Cerebellum (tissue), 4 donors: ENCODE measurements at places on chromosomes 7 and 10. TPM values are rescaled to one million over a fixed set of nuclear protein-coding genes. Genes with fewer than 3 reads are reported as not detected.

Gene SMO
- total RNA-seq, result 20.0 TPM

Gene ADCYAP1R1
- total RNA-seq, result 56.7 TPM

Gene ORC5
- total RNA-seq, result 40.6 TPM

Gene PLEKHA8
- 32.5 TPM for total RNA-seq

Gene NPTX2
- total RNA-seq, result 41.8 TPM

Gene HMX3
- total RNA-seq, result not detected

Gene PKD1L1
- 0.64 TPM for total RNA-seq

- DNase-seq, result no peak
Observed at GRCh38 chr10:44567471-44567870, 182.6 kb upstream of the CXCL12 start.

DNA sequence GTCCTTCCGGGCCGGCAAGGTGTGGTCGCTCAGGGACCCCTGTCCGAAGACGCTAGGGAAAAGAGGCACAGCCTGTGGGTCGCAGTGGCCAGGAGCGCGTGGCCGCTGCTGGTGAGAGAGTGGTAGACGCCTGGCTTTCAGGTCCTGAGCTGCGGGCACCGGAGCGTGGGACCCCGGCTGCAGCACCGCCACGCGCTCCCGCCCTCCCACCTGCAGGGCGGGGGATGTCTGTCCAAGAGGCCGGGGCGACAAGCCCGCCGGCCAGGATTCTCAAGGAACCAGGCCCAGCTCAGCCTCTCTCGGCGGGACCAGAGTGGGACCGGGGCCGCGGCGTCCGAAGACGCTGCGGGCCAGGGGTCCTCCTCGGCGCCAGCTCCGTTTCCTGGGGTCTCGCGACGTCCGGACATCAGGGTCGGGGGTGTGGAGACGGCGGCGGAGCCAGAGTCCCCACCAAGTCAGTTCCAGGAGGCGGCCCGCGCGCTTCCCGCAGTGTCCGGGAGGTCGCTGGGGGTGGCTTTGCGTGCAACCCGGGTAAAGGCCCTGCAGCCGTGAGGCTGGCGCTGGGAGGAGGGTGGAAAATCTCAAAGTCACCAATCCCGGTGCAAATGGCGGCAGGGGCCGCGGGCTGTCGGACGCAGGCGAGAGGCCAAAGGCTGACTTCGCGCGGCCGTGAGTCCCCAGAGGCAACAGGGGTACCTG, 5.5 kb downstream of the ZNF503 start:
- DNase-seq, result no peak

DNA sequence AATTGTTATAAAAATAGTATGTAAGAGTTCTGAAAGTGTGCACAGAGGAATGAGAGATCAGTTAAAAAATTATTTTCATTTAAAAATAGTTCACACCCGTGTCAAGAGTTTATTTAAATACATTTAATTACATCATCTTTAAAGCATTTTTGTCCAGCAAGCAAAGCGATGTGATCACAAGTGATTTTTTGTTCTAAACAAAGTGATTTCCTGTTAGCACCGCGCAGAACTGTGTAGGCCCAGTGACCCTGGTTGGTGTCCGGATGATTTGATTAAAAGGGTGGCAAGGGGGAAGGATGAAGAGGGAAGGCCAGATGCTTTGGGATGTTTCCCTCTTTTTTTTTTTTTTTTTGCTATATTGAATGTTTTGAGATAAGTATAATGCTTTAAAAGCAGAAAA, 227.8 kb upstream of the PITRM1 start:
- no peak for DNase-seq

GRCh38 chr10:58264780-58265179, 2.9 kb downstream of the IPMK start:
- DNase-seq, result no peak

- no peak for DNase-seq
Observed at GRCh38 chr7:84497873-84498272, 303.3 kb upstream of the SEMA3A start.

DNA sequence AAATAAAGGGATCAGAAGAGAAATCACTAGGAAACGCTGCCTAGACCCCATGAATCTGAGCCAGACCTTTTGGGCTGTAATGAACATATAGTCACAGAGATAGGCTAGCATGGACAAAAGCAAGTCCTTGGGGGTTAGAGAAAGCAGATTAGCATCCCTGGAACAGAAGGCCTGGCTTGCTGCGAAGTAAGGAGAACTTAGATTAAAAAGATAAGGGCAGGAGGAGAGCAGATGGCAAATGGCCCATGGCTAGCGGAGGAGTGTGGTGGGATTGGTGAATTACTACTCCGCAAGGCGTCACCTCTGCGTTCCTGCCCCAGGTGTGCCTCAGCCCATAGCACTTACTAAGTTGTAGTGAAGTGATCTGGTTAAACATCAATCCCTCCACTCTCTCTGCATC, 92.3 kb upstream of the ZNF438 start:
- no peak for DNase-seq

GRCh38 chr7:137834552-137834951, 12.2 kb downstream of the DGKI start:
- no peak for DNase-seq

- DNase-seq, result no peak
Observed at GRCh38 chr7:27239387-27240014, 3.1 kb upstream of the EVX1 start.

DNA sequence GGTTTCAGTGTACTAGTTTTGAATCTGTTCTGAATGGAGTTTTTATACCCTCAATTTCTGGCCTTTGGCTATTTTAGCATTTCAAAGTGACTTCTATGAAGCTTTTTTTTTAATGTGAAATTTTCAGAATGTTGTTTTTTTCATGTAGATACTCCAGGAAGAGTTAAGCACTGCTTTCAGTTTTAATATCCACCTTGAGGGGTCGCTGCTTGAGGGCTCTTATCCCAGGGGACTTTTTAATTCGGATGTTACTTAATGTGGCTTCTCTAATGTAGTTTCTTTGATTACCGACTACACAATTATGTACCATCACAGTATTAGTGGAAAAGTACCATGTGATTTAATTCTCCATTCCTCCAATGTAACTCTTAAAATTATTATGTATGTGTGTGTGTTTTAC, 5.2 kb downstream of the IFIT5 start:
- DNase-seq, result no peak

GRCh38 chr10:30172091-30172490, 112.7 kb upstream of the JCAD start:
- DNase-seq, result no peak

DNA sequence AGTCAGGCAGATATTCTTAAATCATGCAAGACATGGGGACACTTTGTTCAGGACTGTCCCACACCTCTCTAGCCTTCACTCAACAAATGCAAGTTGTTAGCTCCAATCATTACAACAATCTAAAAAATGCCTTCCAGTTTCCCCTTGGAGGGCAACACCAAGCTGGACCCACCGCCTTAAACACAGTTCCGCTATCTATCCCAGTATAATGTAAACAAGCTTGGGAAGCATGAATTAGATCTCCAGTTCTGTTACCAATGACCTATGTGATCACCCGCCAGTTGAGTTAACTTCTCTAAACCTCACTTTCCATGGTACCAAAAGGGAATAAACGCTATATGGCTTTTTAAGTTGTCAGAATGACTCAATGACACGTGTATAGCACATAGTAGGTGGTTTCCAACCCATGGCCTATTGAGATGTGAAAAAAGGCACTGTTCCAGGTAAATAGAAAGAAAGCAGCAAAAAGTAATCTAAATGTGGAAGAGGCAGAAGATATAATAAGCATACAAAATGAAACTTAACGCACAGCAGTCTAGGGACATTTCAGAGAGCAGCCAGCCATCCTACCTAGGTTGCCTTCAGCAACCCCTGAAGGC, 2.4 kb upstream of the REEP3 start:
- no peak for DNase-seq

DNA sequence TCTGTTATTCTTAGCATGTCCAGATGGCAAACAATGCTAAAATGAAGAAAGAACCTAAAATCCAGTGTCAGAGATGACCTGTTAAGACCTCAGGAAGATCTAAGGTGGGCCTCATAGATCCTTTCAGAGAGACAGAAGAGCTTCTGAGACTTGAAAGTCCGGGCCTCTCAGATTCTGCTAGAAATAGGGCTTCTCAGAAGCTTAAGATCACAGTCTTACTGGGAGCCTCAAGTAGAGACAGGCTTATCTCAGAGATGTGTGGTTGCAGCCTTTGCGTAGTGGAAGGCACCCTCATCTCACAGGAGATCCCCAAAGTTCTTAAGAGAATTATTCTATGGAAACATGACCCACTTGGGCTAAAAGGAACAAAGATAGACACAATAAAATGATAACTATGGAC, 642.8 kb downstream of the TNS3 start:
- DNase-seq, result no peak

DNA sequence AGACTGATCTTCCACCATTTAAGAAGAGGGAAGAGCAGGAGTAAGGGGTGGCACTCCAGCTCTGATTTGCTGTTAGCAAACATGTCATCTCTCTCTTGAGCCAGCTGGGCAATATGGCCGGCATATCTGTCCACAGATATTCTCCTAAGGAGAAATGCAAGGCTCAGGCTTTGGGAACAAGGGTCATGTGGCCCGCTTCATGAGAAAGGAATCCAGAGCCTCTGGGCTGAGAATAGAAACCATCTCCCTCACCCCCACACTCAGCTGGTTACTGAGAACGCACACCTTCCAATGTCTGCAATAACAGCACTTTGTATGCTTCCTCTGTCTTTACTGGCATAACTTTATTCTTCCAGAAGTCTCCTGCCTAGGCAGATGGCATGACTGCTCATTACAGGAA, 171.2 kb downstream of the ELMO1 start:
- no peak for DNase-seq

DNA sequence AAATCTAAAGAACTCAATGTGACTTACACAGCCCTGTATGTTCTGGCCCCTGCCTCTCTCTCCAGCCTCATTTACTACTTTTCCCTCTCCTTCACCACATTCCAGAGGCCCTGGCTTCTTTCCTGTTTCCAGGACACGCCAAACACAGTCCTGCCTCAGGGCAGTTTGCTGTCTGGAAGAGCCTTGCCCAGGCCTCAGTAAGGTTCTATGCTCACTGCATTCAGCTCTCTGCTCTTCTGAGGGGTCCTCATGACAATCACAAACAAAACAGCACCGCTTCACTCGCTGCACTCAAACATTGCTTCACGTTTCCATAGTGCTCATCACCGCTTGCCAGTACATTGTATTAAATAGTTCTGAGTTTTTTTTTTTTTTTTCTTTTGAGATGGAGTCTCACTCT, 35.1 kb upstream of the GARS1 start:
- no peak for DNase-seq

DNA sequence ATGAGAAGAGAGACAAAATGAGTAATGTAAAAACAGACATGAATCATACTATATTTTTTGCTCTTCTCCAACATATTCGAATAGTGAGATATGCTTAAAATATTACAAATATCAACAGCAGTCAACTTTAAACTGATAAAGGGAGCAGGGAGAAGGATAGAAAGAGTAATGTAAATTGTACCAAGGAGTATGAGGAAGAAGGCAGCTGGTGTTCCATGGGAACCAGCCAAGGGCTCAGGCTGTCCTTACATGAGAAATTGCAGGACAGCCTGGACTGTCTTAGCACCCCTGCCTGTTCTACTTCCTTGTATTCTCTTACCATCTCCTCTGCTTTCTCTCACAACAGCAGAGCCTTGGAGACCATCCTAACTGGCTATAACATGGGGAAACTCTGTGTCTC, 128.7 kb downstream of the TSPAN12 start:
- DNase-seq, result peak; percentile 68

GRCh38 chr7:146004805-146005204, 111.8 kb upstream of the CNTNAP2 start:
- DNase-seq, result no peak

GRCh38 chr10:1197384-1197783, 141.2 kb downstream of the WDR37 start:
- DNase-seq, result no peak

- DNase-seq, result no peak
Observed at GRCh38 chr10:119908166-119908565, 15.6 kb downstream of the SEC23IP start.

- no peak for DNase-seq
Observed at GRCh38 chr7:32507414-32507813, 12.1 kb downstream of the AVL9 start.
